ENCODE measurements at places on chromosomes 13 and 19.
A peak's percentile ranks its signal among the peaks of the same experiment; 100 is the strongest.

DNA sequence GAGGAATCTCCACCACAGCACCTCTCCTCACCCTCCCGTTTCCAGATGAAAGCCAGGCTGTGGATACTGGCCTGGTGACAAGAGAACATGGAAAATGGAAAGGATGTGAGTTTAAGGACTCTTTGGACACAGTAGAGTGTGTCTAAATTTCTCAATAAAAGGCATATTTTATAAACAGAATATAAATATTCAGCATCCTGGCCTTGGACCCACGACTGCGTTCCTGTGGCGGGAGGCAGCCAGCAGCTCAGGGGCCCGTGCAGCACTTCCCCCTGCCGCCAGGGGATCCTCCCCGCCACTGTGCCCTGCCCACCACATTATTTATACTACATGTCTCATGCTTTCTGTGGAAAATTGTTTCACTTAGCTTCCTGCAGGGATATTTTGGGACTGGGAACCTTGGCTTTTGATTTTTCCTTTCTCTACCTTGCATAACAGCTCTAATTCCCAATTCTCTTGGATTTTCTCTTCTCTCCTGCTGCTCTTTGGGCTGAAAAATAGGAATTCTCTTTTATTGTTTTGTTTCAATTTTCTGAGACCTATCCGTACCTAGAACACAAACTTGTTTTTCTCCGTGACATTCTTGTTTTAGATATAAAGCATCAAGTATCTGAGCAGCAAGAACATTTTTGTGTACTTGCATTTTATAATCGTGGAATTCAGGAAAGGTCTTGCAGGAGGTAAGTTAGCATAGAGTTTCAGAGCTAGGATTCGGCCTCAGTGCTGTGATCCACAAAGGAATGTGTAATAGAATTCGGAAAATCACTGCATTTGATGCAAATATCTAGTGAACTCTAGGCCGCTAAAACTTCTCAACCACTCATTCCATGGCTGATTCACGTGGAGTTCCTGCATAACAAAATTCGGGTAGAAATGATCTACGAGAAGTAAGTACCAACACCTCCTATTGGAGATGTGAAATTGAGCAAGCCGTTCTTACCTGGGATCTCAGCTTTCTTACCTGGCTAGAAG lies 107.7 kb upstream of the SPATA13 start:
- no peak for DNase-seq

GRCh38 chr19:8642561-8642960 lies 12.1 kb downstream of the NFILZ start:
- DNase-seq = no peak

DNA sequence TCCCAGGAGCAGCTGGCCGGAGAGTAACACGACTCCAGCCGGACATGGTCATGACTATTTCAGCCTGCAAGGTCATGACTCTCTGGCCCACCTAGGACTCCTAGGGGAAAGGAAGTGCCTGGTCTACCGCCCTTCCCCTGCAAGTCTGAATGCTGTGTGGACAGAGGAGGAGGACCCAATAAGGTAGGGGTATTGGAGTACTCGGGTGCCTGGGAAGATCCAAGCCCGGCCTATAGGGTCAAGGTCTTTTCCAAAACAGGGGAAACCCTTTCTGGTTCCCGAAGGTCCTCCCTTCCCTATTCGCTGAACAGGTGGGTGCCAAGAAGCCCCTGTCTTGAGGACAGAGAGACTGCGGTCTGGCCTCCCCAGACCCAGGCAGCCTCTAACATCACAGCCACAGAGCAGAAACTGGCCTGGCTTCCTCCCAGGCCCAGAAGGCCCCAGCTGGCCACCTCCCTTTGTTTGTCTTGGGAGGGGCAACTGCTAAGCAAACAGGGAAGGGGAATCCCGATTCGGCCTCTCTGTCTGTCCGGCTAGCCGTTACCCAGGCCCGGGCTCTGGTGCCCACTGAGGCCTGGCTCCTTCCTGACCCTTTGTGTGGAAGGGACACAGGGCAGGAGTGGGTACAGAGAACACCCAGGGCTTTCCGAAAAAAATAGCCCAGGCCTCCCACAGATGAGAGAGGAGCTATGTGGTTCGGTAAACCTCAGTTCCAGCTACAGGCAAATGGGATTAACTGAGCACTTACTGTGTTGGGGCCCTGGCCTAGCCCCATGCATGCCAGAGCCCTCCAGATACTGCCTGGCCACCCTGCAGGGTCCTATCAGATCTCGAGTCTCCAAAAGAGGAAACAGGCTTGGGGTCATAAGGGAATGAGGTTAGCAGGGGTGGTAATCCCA lies 5.2 kb upstream of the GRAMD1A start:
- DNase-seq = no peak

DNA sequence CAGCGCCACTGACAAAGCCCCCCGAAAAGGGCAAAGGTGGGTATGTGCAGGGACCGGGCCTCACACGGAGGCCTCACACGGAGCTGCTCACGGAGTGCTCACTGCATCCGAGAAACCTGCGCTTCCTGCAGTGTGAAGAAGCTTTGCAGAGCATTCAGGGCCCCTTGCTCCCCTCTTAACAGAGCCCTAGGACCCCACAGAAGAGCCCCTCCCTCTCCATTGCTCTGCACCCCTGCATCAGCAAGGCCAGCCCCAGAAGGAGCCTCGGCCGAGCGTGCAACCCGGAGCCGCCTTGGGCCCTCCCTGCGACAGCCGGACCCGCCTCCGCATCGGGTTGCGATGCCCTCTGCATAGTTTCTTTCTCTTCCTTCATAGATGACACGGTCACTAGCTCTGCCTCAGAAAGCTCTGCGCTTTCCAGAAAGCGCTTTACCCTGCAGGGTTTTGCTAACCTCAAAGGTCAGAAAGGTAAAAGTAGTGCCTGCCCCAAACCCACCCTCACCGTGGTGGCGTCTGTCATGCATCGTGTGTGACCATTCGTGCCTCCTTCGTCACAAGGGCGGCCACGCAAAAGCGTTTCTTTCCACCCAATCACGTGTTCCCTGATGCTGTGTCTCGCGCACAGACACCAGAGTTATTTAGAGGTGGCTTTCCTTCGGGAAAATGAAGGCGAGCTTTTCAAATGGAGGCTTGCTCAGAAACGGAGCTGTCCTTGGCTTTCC lies 15.7 kb upstream of the F7 start:
- DNase-seq = peak; percentile 79

DNA sequence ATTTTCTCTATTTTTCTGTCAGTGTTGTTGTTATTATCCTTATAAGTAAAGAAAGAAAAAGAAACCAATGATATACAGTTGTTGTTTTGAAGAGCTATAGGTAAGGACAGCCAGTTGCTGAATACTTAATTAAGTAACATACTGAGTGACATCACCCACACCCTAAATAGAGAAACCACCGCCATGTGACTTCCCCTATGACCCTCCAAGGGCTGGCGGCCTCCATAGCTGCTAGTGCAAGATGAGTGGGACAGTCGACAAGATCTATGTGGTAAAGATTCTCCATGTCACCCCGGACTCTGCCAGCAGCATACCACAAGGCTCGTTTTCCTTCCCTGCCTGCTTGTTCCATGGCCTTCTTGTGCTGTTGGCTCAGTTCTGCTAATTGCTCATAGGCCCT lies 221.1 kb downstream of the DNAJC15 start:
- DNase-seq = no peak

DNA sequence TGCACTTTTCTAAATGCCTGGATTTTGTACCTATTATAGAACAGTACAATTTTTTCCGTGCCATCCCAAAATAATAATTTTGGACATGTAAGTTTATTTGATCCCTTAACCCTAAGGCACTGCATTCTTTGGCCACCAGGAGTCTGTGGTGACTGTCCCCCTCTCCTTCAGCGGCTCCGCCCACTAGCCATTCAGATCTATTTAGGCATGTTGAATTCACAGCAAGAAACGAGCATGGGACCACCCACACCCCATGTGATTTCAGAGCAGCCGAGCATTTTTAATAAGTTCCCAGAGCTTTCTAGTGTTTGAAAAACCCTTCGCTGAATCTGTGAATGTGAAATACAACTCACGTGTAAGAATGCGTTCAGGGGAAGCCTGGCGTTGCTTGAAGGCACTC lies 567.5 kb downstream of the MYO16 start:
- DNase-seq = no peak

DNA sequence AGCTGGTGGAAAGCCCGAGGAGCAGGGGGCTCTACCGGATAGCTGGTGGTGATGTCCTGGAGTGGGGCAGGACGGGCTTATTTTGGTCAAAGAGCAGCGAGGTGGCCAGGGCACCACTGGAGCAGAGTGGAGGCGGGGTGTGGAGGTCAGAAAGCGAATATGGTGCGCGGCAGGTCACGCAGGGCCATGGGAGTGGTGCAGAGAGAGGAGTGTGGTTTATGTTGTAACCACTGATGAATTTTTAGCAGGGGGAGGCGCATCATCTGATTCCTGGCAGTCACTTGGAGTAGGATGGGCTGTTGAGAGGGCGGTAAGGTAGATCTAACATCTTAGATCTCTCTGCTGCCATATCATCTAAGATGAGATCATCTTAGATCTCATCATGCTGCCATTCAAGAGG lies 1.4 kb upstream of the ZNF414 start:
- no peak for DNase-seq

GRCh38 chr19:32138416-32138815 lies 207.0 kb upstream of the ZNF507 start:
- no peak for DNase-seq

DNA sequence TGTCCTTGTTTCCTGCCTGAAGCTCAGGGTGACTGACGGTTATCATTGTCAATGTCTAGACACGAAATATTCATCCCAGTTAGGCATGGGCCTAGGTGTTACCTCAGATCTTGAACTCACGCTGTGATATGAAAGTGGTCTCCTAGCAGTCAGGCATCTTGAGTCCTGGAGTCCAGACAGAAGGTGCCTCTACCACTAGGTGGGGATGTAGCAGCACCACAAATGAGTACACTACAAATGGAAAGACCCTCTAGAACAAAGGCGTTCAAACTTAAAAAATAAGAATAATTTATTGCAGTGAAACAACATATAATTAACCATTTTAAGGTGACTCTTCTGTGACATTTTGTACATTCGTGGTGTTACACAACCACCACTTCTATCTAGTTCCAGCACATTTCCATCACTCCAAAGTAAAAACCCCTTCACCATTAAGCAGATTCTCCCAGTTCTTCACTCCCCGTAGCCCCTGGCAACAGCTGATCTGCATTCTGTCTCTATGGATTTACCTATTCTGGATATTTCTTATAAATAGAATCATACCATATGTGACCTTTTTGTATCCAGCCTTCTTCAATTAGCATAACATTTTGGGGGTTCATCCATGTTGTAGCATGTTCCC lies 11.9 kb upstream of the FRY start:
- no peak for DNase-seq

DNA sequence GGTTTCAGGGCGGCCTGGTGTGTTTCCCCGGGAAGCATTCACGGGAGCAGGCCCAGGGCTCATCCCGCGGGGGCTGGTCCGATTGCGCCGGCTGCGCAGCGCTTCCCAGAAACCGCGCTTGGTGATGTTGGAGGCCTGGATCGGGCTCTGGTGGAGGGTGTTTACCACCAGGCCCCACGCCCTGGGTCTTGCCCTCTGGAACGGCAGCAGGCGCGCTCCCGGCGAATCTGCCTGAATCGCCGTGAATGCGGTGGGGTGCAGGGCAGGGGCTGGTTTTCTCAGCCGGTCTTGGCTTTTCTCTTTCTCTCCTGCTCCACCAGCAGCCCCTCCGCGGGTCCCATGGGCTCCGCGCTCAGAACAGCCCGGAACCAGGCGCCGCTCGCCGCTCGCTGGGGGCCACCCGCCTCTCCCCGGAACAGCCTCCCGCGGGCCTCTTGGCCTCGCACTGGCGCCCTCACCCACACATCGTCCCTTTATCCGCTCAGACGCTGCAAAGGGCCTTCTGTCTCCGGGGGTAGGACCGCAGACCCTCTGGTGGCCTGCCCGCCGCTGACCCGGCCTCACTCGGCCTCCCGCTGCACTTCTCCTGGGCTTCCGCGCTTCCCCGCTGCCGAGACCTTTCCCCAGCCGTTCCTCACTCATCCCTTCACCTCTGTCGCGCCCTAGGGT lies 69.4 kb upstream of the GJB6 start:
- no peak for DNase-seq

- no peak for DNase-seq
These were observed 6.8 kb downstream of the RPS11 start for GRCh38 chr19:49502866-49503581.

GRCh38 chr13:75929076-75929475 lies 292.9 kb downstream of the LMO7 start:
- DNase-seq = no peak

DNA sequence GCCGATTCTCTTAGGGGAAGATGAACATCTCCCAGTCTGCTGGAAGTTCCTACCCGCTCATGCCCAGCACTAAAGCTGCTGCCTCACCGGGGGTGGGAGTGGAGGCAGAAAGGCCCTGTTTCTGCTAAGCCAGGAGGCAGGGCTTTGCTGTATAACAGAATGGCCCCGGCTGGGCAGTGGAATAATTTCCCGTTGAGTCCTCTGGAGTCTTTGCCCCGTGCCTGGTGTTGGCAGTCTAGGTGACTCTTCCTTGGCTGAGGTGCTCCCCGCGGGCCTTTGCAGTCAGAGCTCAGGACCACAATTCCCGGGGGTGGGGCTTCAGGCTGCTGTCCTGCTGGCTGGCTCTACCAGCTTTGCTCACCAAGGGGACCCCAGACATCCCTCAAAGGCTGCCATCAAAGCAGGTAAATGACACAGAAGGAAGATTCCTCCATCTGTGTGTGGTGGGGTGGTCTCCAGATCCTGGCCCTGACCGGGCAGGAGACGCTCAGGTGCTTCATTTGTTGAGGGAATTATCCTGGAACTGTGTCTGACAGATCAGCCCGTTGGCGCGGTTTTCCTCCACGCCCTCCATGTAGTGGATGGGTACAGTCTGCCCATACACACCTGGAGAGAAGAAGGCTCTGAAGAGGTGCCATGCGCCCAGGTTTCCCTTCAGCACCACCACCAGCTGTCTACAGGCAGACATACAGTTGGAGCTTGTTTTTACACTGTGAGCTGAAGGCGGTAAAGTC lies 209.9 kb downstream of the TEX29 start:
- no peak for DNase-seq

DNA sequence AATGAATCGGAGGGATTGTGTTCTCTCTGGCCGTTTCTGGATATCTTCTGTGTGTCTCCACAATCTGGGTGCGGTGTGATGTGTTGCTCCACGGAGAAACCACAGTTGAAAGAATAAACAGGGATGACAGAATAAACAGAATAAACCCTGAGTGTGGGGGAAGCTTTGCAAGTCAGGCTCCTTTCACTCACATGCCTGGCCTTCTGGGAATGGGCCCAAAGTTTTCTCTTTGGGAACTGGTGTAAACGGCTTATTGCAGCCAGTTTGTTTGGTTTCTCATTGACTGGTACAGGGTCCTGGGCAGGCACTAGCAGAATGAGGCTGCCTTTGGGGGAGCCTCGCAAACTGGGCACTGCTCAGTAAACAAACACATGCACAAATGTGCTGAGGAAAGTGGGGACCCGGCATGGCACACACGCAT lies 324.7 kb downstream of the DLEU7 start:
- DNase-seq = no peak

DNA sequence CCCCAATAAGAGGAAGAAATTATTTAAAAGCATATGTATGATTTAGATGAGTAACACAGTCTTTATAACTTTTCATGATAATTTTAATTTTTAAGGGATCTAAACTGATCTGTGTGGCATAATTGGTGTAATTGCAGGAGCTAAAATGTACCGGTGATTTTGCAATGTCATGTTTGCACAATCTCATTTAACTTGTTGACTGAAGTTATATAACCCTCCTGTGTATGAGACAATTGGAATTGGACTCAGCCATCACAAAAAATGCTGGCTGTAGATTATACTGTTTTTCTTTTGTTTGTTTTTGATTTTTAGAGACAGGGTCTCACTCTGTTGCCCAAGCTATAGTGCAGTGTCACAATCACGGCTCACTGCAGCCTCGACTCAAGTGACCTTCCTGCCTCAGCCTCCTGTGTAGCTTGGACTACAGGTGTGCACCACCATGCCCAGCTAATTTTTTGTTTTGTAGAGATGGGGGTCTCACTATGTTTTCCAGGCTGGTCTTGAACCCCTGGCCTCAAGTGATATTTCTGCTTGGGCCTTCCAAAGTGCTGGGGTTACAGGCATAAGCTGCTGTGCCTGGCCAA lies 26.1 kb downstream of the FGF9 start:
- no peak for DNase-seq

Data from posterior cingulate gyrus (tissue), 11 donors.